Bronchus fibroblast of lung (primary cell): ENCODE measurements at places on chromosomes 4 and X. TPM values are rescaled to one million over a fixed set of nuclear protein-coding genes. Genes with fewer than 3 reads are reported as not detected.

MYOZ2 gene
- not detected in 2 replicates for total RNA-seq

ZNF41 gene
- total RNA-seq = 4.0 and 5.5 TPM in 2 replicates

MAGEA11 gene
- total RNA-seq = not detected in 2 replicates

TGIF2LX gene
- total RNA-seq = not detected in 2 replicates

VCX3B gene
- total RNA-seq = not detected in 2 replicates

PRDM5 gene
- total RNA-seq = 8.0 and 9.9 TPM in 2 replicates

PNMA6F gene
- not detected in 2 replicates for total RNA-seq

ANOS1 gene
- total RNA-seq = 0.17 and 0.45 TPM in 2 replicates

SOD3 gene
- 4.5 TPM in 2 replicates for total RNA-seq

NEIL3 gene
- total RNA-seq = 11.1 and 12.5 TPM in 2 replicates

TNIP3 gene
- 0.30 and 0.50 TPM in 2 replicates for total RNA-seq

TRIM61 gene
- 0.67 and 1.0 TPM in 2 replicates for total RNA-seq

SOWAHD gene
- total RNA-seq = 0.17 and 0.30 TPM in 2 replicates

PDGFC gene
- 29.4 and 37.5 TPM in 2 replicates for total RNA-seq

TMEM144 gene
- 1.2 and 1.5 TPM in 2 replicates for total RNA-seq

MAGEA8 gene
- total RNA-seq = not detected in 2 replicates

PHEX gene
- total RNA-seq = 0.45 and 0.50 TPM in 2 replicates

TMPRSS11D gene
- total RNA-seq = not detected in 2 replicates

REELD1 gene
- total RNA-seq = not detected in 2 replicates

RASGEF1B gene
- total RNA-seq = not detected in 2 replicates

DCAF8L2 gene
- total RNA-seq = not detected in 2 replicates

GAB3 gene
- 0.30 and 0.84 TPM in 2 replicates for total RNA-seq

SHROOM4 gene
- total RNA-seq = 0.59 and 0.84 TPM in 2 replicates

RBM46 gene
- total RNA-seq = not detected in 2 replicates

PAGE5 gene
- not detected in 2 replicates for total RNA-seq

STARD8 gene
- total RNA-seq = 2.4 and 2.7 TPM in 2 replicates

GRIA2 gene
- not detected in 2 replicates for total RNA-seq

EOLA2 gene
- total RNA-seq = 21.2 and 24.1 TPM in 2 replicates

EREG gene
- 5.1 and 5.9 TPM in 2 replicates for total RNA-seq

CT47B1 gene
- not detected in 2 replicates for total RNA-seq

ZNF630 gene
- total RNA-seq = 0.45 and 1.3 TPM in 2 replicates

FRG2 gene
- total RNA-seq = not detected in 2 replicates

IL1RAPL2 gene
- 4.0 and 5.7 TPM in 2 replicates for total RNA-seq

CXCL6 gene
- 1.0 and 2.5 TPM in 2 replicates for total RNA-seq

TIGD4 gene
- total RNA-seq = under 0.01 and 0.17 TPM in 2 replicates

UGT2B11 gene
- total RNA-seq = not detected in 2 replicates

NUDT10 gene
- total RNA-seq = 4.2 and 5.5 TPM in 2 replicates

PASD1 gene
- total RNA-seq = not detected in 2 replicates

HAUS7 gene
- 49.4 and 51.6 TPM in 2 replicates for total RNA-seq

ARSD gene
- total RNA-seq = 8.0 and 8.9 TPM in 2 replicates

GALNTL6 gene
- total RNA-seq = not detected in 2 replicates

MAOA gene
- 45.0 and 45.4 TPM in 2 replicates for total RNA-seq

NXF2 gene
- total RNA-seq = not detected in 2 replicates
